GM20000 (cell line): ENCODE measurements at places on chromosomes 3 and 15.

DNA sequence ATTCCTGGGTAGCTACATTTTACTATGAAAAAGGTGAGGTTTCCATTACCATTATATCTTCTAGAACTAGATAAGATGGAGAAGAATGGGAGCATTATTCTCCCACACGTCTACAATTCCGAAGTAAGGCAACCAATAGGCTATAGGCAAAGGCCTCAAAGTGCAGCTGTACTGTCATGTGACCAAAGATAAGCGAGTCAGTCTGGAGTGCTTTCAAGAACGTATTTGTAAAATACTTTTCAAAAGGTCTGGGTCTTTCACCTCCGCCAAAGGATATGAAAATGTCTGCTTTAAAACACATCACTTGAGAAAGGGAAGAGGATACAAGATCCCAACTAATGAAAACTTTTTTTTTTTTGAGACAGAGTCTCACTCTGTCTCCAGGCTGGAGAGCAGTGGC, 9.9 kb downstream of the CCPG1 start:
- no peak for DNase-seq

DNA sequence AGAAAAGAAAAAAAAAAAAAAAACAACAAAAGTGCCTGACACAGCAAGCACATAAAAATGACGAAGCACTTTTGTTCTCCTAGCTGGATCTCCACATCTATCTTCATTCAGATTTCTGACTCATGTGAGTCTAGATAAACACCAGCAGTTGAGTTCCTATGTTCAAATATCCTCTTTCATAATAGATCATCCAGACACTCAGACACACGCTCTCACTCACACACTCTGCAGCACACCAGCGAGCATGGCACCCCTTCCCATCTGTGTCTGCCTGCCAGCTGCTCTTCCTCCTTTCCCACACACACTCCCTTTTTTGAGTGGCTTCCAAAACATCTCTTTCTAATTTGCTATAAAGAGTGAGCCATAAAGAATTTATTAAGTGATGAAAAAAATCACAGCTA, 19.8 kb upstream of the CELF6 start:
- no peak for DNase-seq

- DNase-seq = no peak
These were observed 75.9 kb upstream of the RNU6-1 start for GRCh38 chr15:67915461-67916374.

- no peak for DNase-seq
These were observed 129.3 kb upstream of the FEZF2 start for GRCh38 chr3:62502315-62503300.

DNA sequence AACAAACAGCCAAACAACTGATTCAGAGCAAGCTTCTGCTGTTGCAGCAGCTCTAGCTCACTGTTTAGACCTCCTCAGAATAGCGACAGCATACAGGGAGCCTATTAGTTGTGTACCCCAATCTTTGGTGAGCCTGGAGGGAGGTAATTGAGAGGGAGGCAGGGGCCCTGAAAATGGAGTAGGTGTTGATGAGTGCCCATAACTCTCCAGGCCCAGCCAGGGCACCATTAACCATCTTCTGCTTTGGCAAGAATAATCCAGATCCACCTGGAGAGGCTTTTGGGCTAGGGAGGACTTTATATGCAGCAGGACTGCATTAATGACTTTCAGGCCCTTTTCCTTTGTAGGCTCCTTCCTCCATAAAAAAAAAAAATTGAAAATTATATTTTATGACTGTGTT, 20.9 kb downstream of the PLCL2 start:
- no peak for DNase-seq

DNA sequence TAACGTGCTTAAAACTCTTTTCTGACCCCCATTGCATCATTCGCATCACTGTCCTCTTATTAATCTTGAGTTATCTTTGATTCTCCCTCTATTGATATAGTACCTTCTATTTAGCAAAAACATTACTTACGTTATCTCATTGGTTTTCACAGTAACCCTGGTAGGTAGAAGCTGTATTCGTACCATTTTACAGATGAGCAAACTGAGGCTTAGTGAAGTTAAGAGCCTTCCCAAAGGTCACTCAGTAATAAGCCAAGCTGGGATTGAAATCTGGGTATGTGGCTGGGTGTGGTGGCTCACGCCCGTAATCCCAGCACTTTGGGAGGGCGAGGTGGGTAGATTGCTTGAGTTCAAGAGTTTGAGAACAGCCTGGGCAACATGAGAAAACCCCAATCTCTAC, 244.0 kb downstream of the THSD4 start:
- no peak for DNase-seq

DNA sequence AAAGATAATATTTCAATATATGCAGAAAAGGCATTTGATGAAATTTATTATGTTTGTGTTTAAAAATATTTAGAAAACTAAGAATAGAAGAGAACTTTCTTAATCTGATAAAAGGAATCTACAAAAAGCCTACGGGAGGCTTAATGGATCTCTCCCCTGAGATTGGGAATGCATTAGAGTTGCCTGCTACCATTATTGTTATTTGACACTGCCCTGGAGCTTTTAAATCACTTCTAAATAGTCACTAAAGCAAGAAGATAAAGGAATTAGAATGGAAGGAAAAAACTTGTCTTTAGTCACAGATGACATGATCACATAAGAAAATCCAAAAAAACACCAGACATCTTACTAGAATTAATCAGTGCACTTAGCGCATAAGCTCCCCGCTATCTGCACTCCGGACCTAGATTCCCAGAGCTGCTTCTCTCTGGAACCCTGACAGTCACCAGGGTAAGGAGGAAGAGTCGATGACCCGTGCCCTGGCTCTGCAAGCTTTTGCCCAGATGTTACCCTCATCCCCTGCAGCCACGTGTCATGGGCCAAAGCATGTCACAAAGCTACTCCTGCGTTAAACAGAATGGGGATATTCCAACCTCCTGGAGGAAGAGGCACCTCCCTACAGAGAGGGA, 97.1 kb downstream of the MINAR1 start:
- DNase-seq = no peak

GRCh38 chr3:178079966-178080365, 456.3 kb upstream of the KCNMB2 start:
- DNase-seq = no peak

DNA sequence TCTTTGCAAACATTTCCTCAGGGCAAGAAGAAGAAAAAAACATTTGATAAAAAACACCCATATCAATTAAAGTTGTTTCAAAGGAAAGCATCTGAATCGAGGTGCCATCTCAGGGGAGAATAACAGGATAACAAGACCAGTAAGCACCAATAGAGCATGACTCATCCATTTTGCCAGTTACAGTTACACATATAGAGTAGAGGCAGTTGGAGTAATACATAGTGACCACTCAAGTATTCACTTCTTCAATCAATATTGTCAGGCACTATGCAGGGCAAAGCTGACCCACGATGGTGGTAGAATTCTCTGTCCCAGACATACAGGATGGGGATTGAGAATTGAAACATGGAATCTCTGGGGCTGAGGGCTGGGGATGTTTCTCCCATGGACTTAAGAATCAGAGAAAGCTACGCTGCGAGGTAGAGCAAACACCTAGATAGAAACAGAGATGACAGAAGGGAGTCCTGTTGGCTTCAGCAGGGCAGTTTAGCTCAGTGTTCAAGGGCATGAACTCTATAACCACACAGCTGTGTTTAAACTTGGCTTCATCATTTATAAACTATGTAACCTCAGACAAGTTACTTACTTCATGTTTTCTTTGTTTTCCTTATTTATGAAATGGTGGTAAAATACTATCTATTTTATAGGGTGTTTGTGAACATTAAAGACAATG, 186.4 kb upstream of the NANOGP8 start:
- no peak for DNase-seq

DNA sequence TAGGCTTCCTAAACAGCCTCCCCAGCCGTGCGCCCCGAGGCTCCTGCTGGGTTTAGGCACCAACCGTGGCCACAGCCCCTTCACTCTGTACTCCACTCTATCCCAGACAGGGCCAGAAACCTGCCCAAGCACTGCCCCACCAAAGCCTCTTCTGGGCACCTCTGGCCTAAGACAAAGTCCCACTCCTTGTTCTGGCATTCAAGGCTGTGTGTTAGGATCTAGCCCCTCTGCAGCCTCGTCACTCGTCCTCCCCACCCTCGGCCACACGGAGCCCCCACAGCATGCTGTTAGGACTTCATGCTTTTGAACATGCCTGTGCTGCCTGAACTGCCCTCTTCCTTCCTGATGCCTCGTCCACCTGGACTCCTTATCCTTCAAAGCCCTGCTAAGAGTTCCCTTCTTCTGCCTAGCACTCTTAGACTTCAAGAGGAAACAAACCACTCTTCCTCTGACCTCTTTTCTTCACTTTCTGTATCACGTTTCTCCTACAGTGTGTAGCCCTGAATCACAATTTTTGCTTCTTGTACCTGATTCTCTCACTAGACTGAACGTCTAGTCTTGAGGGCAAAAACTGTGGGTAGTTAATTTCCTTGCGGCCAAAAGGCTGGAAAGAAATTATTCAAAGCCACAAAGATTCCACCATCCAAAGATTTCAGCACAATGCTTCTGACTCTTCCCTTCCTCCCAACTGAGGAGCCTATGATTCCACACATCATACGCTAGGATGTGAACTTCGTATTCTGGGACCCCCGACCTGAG, 28.6 kb downstream of the WNT7A start:
- no peak for DNase-seq

DNA sequence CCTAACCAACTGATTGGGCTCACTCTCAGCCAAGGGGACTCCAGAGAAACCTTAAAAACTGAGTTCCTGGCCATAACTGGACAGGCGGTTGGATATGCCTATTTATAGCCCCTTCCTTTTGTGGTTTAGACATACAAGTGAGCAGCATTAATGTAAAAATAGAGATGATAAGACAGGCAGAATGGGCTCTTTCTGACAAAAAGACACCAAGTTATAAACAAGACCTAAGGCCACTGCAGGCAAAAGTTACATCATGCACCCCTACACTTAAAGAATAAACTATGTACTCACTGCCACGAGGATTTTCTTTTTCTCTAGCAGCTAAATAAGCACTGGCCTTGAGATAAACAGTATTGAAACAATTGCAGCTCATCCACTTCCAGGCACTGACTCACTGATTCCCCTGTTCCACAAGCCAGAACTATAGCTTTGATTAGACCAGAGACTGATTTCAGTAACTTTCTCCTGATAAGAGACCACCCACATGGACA, 30.1 kb downstream of the SUCNR1 start:
- no peak for DNase-seq

DNA sequence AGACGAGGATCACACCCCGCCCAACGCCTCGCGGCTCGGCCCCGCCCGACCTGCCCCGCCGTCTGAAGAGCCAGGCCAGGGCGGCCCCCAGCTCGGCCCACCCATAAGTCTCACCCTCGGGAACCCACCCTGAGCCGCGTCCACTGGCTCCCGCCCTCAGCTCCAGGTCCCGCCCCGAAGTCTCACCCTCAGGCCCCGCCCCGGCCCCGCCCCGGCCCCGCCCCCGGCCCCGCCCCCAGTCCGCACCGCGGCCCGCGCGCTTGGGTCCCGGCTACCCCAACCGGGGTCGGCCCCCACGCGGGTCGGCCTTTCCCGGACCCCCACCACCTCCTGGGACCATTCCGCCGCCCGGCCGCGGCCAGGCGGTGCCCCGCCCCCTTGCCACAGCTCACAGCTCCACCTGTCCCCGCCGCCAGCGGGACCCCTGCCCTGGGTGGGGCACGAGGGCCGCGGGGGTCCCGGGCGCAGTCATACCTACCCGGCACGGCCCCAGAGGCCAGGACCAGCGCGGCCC, 489 bp downstream of the CSPG5 start:
- peak; percentile 92 for DNase-seq

DNA sequence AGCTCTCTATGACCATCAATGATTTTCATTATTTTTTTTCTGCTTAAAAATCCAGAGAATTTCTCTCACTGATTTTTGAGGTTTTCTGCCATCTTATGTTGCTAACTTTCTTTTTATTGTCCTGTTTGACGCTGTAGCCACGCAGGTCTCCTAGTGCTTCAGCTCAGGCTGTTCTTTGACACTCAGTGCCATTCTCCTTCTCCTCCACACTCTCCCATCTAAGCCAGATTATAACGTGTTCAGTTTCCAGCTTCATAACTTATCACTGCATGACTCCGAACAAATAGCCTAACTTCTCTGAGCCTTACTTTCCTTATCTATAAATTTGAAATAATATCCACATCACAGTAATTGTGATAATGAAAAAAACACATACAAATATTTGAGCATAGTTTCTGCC, 22.8 kb upstream of the ST3GAL6 start:
- no peak for DNase-seq

GRCh38 chr3:196988241-196989029, 19.8 kb upstream of the PIGZ start:
- no peak for DNase-seq

DNA sequence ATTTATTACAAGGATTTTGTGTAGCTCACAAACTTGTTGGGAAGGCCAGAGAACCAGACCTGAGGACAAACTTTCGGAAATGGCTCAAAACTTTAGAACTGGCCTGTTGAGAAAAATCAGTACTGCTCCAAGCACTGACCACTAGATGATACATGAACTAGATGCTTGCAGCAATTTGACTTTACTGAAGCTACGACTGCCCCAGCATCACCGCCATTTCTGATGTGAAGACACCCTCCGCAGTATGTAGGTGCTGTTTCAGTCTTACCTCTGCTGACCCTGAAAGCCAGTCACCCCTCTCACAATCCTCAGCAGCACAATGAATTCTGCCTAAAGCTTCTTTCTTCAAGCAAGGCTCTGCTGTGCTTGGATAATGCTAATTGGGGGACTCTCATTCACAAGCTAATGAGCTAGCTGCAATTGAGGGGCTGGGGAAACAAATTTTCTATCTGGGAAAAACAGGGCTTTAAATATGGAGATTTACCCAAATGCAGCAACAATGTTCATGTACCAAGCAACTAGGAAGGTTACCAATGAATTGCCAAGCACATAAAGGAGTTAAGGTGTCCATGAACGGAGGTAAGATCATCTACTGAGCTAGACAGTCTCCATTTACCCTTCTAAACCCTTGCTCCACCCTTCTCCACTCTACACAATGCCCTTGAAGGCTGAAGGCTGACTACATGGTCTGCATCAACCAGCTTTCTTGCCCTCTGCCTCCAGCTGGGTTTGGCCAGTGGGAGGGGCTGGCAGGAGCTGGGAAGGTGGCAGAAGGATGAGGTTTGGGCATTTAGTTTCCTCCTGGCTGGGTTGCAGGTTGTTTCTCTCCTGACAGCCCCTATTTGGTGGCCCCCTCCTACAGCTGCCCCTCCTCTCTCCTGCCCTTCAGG, 53.2 kb upstream of the FSTL1 start:
- no peak for DNase-seq

GRCh38 chr15:68154923-68155559, 50.1 kb downstream of the CALML4 start:
- peak; percentile 18 for DNase-seq

- no peak for DNase-seq
These were observed 544.7 kb downstream of the MECOM start for GRCh38 chr3:169118666-169119370.
